AG09309 (cell line): ENCODE measurements at places on chromosomes 3 and 15.

GRCh38 chr3:55089211-55089610 lies 161.4 kb upstream of the LRTM1 start:
- no peak for DNase-seq

GRCh38 chr3:136631424-136631823 lies 120.8 kb downstream of the STAG1 start:
- DNase-seq: no peak

DNA sequence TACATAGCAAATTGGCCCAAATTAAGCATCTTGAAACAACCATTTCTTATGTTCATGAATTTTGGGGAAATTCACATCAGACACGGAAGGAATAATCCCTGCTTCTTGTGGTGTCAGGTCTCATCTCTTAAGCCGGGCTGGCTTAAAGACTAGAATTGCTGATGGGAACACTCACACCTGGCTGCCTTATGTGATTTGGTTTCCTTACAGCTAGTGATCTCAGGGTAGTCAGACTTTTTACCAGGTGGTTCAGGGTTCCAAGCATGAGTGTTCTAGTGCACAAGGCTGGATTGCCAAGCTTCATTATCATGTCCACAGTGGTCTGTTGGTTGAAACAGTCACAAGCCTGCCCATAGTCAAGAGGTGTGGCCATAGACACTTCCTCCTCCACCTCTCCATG lies 20.3 kb upstream of the CCNL1 start:
- no peak for DNase-seq

GRCh38 chr3:40877631-40878463 lies 321.5 kb upstream of the CTNNB1 start:
- no peak for DNase-seq

DNA sequence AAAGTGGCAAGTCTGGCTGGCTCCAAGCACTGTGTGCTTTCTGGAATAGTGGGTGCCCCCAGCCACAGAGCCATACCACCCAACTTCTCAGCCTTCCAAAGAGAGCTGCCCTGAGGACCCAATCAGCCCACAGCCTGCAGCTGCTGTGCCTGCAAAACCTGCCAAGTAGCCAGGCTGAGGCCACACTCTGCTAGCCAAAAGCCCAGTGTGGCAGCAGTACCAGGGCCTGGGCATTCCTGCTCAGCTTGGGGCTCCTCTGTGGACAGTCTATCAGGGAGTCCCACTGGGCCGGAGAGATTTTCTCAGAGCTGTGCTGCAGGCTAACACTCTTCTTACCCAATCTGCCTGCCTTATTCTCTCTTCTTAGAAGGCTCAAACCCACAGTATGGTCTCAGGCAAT lies 136.5 kb downstream of the TPRA1 start:
- DNase-seq: no peak

DNA sequence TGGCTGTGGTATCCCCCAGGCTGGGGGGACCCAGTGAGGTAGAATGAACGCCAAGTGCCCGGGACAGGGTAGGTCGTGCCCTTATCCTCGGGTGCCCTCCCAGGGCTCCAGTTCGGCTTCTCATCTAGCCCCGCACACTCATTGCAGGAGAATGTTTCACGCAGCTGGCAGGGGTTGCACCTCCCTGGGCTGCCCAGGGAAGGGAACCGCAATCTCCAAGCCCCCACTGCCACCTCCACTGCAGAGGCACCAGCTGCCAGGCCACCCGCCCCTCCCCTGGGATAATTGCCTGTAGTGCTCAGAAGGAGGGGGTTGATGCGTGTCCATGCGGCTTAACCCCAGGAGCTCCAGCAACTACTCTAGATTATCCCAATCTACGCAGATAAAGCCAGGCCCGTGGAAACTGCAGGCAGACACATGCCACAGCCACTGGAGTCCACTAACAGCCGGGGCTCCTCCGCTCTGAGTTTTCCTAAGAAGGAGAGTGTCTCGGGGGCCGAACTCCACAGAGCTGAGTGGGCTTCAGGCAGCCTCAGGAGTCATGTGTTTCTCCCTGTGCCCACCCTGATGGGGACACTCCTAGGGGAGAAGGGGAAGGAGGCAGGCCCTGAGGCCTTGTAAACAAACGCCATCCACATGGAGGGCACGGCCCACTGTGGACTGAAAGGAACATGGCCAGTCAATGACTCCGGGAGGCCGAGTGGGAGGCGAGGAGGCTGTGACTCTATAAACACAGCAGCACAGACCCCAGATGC lies 137.2 kb upstream of the IQSEC1 start:
- no peak for DNase-seq

DNA sequence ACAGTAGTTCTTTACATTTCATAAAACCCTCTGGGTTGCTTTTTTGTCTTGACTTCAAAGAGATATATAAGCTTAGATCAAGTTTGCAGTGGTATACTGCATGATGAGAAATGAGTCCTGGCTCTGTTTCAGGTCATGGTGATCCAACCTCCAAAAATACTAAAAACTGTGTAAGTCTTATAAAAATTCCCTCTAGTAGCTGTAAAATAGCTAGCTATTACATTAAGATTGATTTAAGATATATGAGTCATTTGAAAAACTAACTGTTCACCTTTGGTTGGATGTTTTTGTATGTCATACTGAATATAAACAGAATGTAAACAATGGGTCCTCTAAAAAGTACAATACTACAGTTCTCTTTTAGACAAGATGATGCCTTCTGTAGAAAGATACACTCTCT lies 879.2 kb downstream of the ROBO1 start:
- no peak for DNase-seq

GRCh38 chr15:25686780-25687179 lies 176.3 kb downstream of the ATP10A start:
- no peak for DNase-seq

DNA sequence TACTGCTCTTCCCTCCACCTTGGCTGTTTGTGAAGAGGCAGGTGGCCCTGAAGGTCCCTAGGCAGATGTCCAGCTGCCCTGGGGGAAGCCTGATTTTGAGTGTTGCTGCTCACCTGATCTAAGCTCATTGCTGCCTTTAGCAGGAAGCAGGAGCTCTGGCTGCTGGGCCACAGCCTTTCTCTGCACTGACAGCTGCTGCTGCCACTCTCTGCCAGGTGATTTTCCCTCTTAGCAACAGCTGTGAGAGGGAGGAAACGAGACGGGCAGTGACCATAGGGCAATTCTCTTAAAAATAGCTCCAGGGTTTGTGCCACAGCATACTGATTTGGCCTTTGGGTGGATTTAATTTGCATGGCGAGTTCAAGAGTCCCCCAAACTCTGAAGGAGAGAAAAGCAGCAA lies 415.8 kb upstream of the SEMA6D start:
- DNase-seq: no peak

DNA sequence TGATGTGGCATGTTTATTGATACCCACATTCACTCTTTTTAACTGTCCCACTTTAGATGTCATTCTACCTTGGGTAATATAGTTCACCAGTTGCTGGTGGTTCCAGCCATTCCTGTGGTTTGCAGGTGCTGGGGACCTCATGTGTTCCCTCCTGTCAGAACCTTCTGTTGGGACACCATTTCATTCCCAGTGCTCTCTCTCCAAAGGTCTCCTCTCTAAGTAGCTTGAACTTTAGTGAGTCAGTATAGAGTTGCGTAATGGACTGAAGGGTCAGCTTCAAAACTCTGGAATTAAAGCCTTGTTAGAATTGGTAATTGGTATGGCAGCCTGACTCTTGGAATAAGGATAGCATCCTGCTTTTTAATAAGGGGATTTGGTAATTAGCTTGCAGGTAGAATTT lies 108.5 kb downstream of the PLCL2 start:
- peak; percentile 16 for DNase-seq

DNA sequence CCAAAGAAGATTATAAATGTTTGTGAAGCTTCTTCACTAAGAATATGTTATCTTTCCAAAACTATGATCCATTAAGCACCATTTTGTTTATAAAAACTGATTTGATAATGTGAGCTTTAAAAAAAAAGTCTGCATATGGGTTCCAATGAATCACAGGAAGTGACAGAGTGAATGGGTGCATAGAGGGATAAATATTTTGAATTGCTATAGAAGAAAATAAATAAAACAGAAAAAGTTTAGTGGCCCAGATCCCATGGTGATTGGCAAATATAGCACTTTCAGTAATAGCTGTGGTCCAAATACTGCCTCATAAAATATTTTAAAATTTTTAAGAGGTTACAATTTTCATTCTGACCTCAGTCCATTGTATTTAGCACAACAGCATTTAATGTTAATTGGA lies 19.2 kb downstream of the CPA3 start:
- DNase-seq: no peak

- DNase-seq: no peak
These were observed 23.1 kb upstream of the MTMR10 start for GRCh38 chr15:31014608-31014925.

DNA sequence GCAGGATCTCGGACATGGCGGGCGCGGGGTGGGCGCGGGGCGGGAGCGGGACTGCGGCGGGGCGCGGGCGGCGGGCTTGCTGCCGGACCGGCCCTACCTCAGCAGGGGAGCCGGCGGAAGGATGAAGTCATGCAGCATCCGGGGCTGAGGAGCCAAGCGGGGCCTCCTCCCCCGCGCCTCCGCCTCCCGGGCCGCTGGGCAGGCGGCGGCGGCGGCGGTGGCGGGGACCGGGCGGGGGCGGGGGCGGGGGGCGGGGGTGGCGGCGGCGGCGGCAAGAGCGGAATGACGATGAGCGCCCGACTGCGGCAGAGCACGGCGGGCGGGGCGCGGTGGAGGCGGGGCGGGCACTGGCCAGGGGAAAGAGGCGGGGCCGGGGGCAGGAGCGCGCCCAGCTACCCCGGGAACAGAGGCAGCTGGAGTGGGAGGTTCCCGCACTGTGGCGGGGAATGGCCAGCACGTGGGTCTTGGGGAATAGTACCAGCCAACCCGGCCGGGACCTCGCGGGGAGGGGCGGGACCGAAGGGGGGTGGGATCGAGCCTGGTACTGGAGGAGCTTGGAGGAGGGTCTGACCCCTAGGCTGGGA lies at the start of gene CAMK2N2:
Gene CAMK2N2, minus strand, starts transcription at position 284 of the 584 bp plus-strand sequence. Its CDS starts 268 bp downstream, at position 16.
- no peak for DNase-seq

DNA sequence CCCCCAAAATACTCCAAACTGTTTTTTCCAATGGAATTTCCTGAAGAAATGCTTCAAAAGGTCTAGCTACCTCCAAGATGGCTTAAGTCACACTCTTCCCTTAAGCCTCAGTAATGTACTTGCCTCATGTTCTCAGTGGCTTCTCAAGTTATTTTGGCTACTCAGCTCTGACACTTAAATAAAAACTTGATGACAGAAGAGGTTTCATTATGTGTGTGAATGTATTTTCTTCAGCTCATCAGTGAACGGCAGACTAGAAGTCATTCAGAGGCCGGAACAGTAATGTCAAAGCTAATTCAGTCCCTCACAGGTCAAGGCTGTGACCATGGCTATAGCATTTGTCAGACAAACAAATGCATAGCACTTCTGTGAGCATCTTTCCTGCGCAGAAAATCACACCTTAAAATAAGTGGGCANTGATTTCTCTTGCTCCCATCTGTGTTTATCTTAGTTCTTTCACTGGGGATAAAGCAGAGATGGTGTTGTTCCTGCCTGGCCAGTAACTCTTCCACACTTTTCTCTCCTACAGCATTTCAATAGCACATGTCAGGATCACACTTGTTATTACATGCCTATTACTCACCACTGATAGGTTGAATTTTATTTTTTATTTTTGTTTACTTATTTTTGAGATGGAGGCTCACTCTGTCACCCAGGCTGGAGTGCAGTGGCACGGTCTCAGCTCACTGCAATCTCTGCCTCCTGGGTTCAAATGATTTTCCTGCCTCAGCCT lies 68.5 kb upstream of the PLCL2 start:
- no peak for DNase-seq

GRCh38 chr15:96851613-96852012 lies 521.1 kb downstream of the NR2F2 start:
- no peak for DNase-seq

DNA sequence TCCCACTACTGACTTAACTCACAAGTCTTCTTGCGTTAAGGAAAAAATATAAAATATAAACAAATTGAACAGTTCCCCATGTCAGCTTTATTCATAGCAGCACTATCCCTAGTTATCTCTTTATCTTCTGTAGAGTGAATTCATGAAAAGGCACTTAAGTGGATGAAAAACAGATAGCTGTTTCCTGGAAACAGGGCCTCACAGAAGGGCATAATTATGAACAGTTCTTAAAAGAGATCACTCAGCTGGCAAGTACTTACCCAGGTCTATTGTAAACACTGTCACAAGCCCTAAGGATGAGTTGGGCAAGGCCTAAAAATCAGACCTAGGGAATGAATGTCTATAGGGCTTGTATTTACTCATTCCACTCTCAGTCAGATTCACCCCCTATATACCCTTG lies 10.7 kb downstream of the MB21D2 start:
- no peak for DNase-seq

DNA sequence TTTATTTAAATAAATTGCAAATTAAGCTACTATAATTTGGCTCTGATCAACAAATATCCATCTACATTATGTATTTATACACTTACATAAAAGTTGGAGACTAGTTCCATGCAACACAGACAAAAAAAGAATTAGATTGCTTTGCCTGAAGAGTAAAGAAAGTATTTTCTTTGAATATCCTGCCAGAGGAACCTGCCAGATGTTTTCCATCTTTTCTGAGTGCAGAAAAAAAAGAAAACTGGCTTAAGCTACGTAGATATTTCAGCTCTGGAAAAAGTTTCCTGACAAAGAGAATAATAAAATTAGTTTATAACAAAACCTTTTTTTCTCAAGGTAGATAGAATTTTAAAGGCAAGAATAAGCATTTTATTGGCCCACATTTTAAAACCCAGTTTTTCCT lies 607.5 kb upstream of the NAALADL2 start:
- no peak for DNase-seq

- DNase-seq: no peak
These were observed 262.7 kb upstream of the GADL1 start for GRCh38 chr3:31157047-31157694.

- DNase-seq: no peak
These were observed 151.1 kb upstream of the PRR20G start for GRCh38 chr3:127438951-127439350.

DNA sequence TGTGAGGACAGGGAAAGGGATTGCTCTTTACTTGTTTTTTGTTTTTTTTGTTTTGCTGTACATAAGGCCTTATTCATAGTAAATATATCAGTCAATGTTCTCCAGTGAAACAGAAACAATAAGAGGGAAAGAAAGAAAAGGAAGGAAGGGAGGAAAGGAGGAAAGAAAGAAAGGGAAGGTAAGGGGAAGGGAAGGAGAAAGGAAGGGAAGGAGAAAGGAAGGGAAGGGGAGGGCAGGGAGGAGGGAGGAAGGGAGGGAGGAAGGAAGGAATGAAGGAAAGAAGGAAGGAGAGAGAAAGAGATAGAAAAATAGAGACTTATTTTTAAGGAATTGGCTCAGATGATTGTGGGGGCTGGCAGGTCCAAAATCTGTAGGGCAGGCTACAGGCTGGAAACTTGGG lies 37.2 kb downstream of the TIMP4 start:
- DNase-seq: no peak

GRCh38 chr15:48017747-48018146 lies 103.0 kb upstream of the SLC24A5 start:
- DNase-seq: no peak

- DNase-seq: no peak
These were observed 16.8 kb downstream of the GPR15 start for GRCh38 chr3:98548544-98548943.

GRCh38 chr3:3851621-3852323 lies 52.5 kb downstream of the LRRN1 start:
- DNase-seq: no peak

GRCh38 chr3:43073116-43073835 lies 32.6 kb downstream of the POMGNT2 start:
- no peak for DNase-seq

GRCh38 chr15:34216527-34217270 lies 6.8 kb upstream of the KATNBL1 start:
- DNase-seq: no peak
